ENCODE measurements at places on chromosomes 6 and 20.

DNA sequence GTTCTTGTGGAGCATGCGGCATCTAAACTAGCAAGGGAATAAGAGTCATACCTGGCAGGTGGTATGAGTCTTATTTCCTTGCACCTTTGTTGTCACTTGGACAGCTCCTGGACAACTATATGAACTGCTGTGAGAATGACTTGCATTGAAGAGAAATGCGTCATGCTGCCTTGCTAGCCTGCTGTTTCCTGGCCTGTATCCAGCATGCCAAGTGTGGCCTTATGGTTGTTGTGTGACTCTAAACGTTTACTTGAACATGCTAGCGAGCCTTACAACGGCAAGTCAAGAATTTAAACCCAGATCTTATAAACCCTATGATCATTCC, 90.4 kb downstream of the CEP162 start:
- no peak for DNase-seq

GRCh38 chr20:9889270-9889981, 50.5 kb upstream of the PAK5 start:
- DNase-seq: no peak

GRCh38 chr6:75266716-75267291, 17.8 kb downstream of the TMEM30A start:
- DNase-seq: no peak

DNA sequence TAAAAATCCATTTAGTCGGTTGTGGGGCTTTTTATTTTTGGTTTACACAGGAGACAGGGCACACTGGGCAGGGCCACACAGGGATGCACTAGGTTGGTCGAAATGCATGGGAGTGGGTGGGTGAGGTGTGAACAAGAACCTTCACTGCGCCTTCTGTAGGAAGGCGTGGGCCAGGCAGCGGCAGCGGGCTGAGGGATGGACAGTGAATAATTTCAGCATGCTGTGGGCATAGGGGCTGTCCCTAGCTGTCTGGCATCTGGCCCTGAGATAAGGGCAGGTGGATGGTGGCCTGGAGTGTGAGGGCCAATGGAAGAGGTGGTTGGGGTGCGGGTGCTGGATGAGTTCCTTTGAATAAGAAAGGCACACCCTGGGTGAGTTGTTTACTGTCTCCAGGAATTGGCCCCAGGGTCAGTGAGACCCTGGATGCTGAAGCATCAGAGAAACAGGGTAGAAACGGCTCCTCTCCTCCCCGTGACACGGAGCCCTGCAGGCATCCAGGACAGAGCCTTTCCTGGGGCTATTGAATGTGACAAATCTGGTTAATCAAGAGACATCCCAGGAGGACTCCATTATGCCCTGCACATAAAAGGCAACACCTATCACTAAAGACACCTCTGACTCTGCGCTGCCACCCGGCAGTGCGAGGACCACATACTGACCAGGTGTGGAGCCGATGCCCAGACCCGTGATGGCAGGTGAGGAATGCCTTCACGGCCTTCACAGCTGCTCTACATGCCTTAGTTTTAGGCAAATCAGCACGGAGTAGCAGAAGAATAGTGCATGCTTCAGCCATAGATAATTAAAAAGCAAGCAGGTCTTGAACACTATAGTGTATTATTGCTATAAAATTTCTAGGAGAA, 123.0 kb upstream of the SNX9 start:
- no peak for DNase-seq

GRCh38 chr20:32134026-32134425, 24.5 kb downstream of the TM9SF4 start:
- DNase-seq: no peak

GRCh38 chr6:45012687-45013086, 315.4 kb upstream of the RUNX2 start:
- no peak for DNase-seq

GRCh38 chr6:31871046-31871659, 7.6 kb downstream of the SLC44A4 start:
- no peak for DNase-seq

DNA sequence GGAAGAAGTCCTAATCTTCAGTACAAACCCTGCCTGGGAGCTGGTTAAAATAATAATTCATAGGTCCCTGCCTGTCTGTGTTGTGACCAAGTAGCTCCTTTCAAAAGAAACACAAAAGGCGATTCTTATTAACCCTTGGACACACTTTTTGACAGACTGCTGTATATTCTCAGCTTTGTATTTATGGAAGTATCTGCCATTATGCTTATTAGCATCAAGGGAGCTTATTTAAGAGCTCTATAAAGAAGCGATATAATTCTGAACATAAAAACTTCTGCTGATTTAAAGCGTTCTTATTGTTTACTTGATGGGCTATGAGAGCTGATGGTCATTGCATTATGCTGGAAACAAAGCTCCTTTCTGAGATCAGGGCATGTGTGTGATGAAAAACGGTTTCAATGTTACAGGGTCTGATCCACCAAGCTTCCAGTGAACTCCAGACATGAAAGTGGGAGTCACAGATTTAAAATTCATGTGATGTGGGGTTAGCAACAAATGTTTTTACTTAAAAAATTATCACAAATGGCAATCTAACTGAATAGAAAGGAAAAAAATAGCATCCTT, 181.8 kb upstream of the PDE10A start:
- no peak for DNase-seq

- no peak for DNase-seq
These were observed 99.4 kb downstream of the MYB start for GRCh38 chr6:135280375-135281136.

GRCh38 chr6:127486934-127487333, 27.7 kb upstream of the KIAA0408 start:
- DNase-seq: no peak

GRCh38 chr20:46004889-46005473, 3.7 kb upstream of the MMP9 start:
- DNase-seq: no peak

GRCh38 chr6:43127180-43127579, 43.9 kb upstream of the SRF start:
- no peak for DNase-seq

DNA sequence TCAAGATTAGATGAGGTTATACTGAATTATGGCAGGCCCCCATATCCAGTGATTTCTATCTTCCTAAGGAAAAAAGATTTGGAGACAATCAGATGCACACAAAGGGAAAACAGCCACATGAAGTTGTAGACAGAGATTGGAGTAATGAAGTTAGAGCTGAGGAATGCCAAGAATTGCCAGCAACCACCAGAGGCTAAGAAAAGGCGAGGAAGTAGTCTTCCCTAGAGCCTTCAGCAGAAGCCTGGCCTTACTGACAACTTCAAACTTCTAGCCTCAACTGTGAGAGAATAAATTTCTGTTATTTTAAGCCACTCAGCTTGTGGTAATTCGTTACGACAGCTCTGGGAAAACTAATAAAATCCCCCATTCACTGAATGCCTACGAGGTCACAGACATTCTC, 473.9 kb downstream of the COL12A1 start:
- no peak for DNase-seq

DNA sequence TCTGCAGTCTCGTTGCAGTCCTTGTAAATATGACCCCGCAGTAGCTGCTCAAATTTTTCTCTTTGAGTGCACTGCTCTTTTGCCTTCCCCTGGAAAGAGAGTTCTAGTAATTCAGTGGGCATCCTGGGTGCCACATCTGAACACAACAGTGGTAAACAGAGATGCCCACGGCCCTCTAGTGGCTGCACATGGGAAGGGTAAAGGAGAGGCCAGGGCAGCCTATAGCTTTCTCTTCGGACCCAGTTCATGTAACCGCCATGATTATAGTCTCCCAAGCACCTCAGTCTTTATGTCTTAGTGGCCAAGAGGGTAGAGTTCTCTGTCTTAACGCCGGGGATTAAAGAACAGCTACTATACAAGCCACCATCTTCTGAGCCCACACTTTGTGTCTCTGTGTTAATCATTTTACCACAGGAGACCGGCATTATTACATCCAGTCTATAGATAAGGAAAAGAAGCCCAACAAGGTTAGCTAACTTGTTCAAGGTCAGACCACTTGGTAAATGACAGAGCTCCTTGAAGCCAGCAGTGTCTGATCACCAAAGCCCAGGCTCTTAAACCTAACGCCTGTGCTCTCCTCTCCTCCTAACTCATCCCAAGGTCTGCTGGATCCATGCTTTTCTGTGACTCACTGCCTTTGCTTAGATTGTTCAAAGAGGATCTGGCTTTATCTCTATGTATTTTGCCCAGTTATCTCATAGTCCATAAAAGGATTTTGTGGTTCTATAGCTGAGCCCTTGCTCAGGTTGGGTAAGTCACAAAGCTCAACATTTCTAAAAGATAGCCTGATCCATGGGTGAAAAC, 81.8 kb downstream of the ISM1 start:
- no peak for DNase-seq

- no peak for DNase-seq
These were observed 3.1 kb downstream of the ZNF76 start for GRCh38 chr6:35262596-35262995.

GRCh38 chr6:141212296-141212695, 920.4 kb upstream of the GJE1 start:
- no peak for DNase-seq

- DNase-seq: no peak
These were observed 19.9 kb downstream of the SMPDL3A start for GRCh38 chr6:122809001-122809400.

GRCh38 chr20:25076731-25077609, 5.0 kb downstream of the VSX1 start:
- no peak for DNase-seq

DNA sequence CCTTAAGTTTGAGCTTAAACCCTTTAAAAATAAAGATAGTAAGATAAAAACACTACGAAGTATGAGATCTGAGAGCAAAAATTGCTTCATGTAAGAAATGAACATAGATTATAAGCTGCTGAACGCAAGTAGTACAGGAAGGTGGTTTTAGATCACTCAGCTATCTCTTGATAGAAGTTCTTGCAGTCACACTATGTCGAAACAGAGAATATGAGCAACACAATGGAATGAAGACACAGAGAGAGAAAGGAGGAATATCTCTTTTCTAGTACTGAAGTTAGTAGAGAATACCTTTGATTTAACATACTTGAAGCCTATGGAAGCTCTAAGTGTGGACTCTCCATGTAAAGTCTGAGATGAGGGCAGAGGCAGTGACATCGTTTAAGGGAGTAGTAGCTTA, 162.7 kb downstream of the CDK19 start:
- no peak for DNase-seq

All from left lung (tissue), 14 donors.